Stimulated activated naive B cell treated with anti-CD40 and anti-IgM and Interleukin-4, amounts not matched to agents 10 μg/mL and 1 μg/mL and 100 μg/mL, for 72 hours (primary cell): ENCODE measurements at places on chromosomes 6 and 20.
A peak's percentile ranks its signal among the peaks of the same experiment; 100 is the strongest.

GRCh38 chr6:107833136-107833535, 9.0 kb upstream of the SCML4 start:
- no peak for DNase-seq

DNA sequence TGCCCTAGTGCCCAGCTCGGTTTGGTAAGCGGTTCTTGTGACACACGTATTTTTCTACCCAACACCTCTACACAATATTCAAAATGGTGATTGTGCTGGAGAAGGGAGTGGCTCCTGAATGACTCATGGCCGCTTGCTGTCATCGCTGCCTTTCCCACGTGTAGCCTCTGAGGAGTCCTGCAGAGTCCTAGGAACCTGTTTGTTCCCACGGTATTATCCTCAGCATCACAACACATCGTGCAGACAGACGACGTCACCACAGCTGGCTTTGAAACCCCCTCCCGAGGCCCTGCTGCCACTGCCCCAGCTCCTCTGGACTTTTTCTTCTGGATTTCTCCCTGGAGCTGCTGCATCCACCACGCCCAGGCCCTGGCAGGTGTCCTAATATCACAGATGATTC, 353.5 kb downstream of the SMOC2 start:
- no peak for DNase-seq

GRCh38 chr20:63774306-63774705, 34.7 kb downstream of the SLC2A4RG start:
- DNase-seq, result no peak

DNA sequence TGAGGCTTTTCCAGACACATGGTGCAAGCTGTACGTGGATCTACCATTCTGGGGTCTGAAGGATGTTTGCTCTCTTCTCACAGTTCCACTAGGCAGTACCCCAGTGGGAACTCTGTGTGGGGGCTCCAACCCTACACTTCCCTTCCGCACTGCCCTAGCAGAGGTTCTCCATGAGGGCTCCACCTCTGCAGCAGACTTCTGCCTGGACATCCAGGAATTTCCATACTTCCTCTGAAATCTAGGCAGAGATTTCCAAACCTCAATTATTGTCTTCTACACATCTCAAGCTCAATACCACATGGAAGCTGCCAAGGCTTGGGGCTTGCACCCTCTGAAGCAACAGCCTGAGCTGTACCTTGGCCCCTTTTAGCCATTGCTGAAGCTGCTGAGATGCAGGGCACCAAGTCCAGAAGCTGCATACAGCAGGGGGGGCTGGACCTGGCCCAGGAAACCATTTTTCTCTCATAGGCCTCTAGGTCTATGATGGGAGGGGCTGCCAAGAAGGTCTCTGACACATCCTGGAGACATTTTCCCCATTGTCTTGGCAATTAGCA, 11.6 kb downstream of the PDSS2 start:
- DNase-seq, result no peak

- DNase-seq, result no peak
These were observed 2.8 kb downstream of the CCN5 start for GRCh38 chr20:44717986-44718385.

DNA sequence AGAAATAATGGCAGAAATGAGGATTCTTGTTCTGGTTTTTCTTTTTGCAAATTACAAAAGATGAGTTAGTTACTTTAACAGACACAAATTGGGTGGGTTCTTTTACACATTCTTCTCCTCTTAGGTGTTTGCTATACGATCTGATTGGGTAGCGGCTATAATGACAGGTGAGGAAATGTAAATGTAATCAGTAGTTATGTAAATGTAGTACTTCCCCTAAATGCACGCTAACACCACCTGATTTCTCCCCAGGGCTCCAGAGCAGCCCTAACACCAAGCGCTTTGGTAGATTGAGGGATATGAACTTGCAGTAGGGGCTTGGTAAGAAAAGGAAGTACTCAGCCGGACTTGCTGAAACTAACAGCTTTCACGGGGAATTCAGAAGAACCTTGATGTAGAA, 499.4 kb upstream of the NOX3 start:
- DNase-seq, result no peak

DNA sequence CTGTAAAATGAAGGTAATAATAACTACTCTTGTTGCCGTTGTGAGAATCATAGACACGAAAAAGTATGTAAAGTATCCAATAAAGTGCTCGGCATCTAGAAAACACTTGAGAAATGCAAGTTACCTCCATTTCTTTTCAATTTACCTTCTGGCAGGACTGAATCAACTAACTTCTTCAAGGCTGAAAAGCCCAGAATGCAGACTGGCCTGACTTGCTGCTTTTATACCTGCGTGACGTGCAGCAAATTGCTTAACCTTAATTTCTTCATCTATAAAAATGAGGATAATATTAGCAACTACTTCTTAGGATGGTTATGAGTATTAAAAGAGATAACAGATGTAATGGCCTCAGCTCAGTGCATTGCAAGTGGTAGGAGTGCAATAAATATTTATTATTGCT, 39.6 kb downstream of the GRIK2 start:
- DNase-seq, result no peak

DNA sequence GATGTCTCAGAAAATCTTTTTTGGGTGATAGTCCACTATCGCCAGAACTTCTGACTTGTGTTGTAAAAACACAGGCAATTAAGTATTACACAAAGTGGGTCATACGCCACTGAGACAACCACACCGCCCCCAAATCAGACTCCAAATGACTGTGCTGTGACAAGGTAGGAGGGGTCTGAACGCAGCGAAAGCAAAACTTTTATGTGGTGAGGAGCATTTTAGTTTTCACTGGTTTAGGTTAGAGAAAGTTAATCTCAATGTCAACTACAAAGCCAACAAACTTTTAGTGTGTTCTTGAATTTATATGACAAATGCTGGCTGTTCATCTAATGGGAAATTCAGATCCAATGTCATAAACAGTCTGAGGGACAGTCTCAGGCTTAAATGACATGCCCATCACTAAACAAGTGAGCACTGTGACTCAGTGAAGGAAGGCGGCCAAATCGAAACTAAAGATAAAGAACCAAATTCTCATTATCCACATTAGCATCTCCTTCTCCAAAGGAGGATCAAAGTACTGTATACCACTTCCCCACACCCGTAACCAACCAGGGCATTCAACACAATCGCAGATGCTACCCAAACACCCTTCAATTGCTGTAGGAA, 186.7 kb downstream of the GJA10 start:
- peak; percentile 77 for DNase-seq

GRCh38 chr6:30480536-30481156, 8.7 kb upstream of the HLA-E start:
- no peak for DNase-seq

- DNase-seq, result no peak
These were observed 5.2 kb downstream of the TTLL9 start for GRCh38 chr20:31875671-31876070.

- DNase-seq, result peak; percentile 91
These were observed at the start of gene DYNLT1 for GRCh38 chr6:158644231-158645063. DYNLT1 (minus strand) TSS chr6:158644743; CDS start chr6:158644708, 35 bp downstream.

GRCh38 chr6:89581689-89582088, 56.9 kb downstream of the LYRM2 start:
- no peak for DNase-seq

DNA sequence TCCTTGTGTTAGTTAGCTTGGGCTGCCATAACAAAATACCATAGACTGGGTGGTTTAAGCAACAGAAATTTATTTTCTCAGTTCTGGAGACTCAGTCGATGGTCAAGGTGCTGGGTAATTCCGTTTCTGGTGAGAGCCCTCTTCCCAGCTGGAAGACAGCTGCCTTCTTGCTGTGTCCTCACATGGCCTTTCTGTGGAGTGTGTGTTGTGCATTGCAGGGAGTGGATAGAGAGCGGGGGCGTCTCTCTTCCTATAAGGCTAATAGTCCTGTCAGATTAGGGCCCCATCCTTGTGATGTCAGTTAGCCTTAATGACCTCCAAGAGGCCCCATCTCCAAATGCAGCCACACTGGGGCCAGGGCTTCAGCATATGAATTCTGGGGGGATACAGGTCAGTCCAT, 19.2 kb downstream of the CHMP4B start:
- DNase-seq, result no peak

DNA sequence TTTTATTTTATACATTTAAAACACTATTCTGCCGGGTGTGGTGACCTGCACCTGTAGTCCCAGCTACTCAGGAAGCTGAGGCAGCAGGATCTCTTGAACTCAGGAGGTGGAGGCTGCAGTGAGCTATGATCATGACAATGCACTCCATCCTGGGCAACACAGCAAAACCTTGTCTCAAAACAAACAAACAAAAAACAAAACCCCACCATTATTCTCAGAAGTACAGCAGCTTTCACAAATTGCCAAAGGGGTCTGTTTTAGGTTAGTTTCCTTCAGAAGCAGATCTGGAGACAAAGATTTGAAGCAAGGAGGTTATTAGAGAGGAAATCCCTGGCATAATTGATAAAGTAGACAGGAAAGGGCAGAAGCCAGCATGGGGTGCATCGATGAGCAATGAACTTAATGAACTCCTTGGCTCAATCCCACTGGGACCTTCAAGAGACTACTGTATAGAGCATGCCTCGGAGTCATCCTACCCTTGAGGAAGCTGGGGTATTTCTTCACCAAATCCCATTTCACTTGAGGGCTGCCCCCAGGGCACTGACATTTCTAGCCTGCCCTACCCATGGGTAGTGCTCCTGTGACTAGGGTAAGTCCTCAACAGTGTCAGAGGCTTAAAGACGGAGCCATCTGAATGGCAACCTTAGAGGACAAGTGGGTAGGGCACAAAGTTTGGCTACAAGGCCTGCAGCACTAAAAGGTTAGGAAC, 43.2 kb upstream of the DDR1 start:
- no peak for DNase-seq

DNA sequence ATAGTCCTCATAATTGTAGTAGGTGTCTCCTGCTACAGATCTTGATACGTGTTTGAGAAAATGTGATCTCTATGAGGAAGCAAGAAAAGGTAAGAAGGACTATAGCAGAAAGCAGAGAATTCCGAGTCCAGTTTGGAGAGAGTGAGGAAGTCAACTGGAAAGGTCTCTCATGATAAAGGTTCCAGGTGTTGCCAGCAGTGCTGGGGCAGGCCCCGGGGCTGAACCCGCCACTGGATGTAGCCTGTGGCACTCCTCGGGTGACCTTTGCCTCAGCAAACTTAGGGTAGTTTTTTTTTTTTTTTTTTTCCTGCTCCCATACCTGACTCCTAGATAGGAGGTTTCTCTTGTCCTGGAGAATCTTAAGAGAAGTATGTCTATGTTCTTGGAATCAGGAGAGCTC, 62.8 kb downstream of the FAM120B start:
- DNase-seq, result no peak

- no peak for DNase-seq
These were observed 167.8 kb downstream of the GJA10 start for GRCh38 chr6:90062051-90062450.

DNA sequence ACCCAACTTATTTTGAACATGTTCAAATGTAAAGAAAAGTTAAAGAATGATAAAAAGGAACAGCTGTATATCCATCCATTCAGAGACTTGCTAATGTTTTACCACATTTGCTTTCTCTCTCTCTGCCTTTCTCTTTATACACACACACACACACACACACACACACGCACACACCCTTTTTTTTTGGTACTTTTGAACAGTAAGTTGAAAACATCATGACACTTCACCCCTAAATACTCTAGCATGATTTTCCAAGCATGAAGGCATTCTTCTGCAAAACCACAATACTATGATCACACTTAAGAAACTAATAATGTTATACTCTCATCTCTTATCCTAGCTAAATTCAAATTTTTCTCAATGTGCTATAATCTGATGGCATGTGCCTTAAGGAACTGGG, 192.3 kb downstream of the UTRN start:
- no peak for DNase-seq

DNA sequence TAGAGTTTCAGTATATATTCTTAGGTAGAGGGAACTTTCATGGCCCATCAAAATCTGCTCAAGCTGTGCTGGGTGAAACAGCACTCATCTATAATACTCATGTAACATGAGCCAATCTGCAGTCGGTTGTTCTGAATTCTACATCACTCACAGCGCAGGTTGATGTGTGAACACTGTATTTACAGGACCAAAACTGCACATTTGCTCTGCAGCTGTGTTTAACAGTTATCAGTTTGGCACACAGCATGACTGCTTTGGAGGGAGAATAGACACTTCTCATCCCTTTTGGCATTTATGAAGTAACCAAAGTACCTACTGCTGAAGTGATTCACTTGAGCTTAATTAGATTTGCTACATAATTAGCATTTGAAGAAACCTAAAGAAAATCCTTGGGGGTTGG, 225.1 kb downstream of the BCKDHB start:
- DNase-seq, result no peak

DNA sequence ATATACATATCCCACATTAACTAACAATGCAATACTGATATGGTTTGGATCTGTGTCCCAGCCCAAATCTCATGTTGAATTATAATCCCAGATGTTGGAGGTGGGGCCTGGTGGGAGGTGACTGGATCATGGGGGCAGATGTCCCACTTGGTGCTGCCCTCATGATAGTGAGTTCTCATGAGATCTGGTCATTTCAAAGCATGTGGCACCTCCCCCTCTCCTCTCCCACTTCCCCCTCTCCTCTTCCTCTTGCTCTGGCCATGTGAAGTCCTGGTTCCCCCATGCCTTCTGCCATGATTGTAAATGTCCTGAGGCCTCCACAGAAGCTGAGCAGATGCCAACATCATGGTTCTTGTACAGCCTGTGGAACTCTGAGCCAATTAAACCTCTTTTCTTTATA, 71.2 kb downstream of the FYN start:
- no peak for DNase-seq

- no peak for DNase-seq
These were observed 97.9 kb downstream of the SSR1 start for GRCh38 chr6:7215131-7215530.

GRCh38 chr20:20680991-20681508, 31.4 kb downstream of the RALGAPA2 start:
- DNase-seq, result no peak

- no peak for DNase-seq
These were observed 194.8 kb upstream of the PROKR2 start for GRCh38 chr20:5511505-5511904.

DNA sequence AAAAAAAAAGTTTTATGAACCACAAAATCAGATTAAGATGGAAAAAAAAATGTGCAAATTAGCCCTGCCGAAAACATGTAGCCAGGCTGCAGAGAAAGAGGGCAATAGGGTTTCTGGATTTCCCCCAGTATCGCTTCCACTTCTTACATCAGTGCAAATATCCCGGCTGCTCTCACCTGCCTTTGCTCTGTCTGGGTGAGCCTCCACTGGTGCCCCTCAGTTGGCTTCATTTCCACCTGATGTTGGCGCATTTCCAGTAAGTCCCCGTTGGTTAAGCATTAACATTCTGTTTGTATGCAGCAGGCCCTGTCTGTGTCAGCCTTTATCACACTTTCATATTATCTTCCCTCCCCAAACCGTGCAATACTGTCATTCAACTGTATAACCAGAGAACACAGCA, 215.1 kb downstream of the CBLN4 start:
- DNase-seq, result no peak
